ENCODE measurements at places on chromosomes 2 and 18.

DNA sequence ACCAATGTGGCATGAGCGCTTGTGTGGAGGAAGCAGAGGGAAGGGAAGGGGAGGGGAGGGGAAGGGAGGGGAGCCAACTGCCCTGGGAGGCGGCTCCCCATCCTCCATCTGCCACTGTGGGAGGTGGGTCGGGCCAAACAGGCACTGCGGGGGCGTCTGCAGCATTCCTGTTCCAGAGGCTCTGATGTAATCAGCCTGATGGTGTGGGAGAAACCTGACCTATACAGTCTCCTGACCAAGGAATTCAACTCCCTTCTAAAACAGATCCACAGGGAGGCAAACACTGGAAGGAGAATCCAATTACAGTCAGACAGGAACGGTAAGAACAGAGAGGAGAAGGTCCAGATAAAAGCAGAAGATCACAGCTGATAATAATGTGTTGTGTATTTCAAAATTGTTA lies 88.8 kb downstream of the CD8B2 start:
- DNase-seq: no peak

GRCh38 chr18:57660961-57661360 lies 39.3 kb upstream of the NARS1 start:
- DNase-seq: no peak

DNA sequence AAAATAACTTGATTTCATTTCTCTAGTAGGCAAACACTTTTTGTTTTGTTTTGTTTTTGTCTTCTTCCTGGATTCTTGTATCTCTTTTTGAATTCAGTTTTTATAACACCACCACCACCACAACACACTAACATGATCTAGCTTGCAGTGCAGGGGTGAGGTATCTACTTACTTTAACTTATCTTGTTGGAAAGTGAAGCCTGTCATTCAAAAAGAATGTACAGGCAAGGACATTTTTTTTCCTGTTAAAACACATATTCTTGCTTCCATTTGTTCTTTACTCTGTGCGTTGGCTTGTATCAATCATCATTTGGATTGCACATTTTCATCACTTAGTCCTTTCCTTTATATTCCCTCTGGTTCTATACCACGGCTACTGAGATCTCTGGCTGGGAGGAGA lies 824.2 kb downstream of the PLCL1 start:
- no peak for DNase-seq

DNA sequence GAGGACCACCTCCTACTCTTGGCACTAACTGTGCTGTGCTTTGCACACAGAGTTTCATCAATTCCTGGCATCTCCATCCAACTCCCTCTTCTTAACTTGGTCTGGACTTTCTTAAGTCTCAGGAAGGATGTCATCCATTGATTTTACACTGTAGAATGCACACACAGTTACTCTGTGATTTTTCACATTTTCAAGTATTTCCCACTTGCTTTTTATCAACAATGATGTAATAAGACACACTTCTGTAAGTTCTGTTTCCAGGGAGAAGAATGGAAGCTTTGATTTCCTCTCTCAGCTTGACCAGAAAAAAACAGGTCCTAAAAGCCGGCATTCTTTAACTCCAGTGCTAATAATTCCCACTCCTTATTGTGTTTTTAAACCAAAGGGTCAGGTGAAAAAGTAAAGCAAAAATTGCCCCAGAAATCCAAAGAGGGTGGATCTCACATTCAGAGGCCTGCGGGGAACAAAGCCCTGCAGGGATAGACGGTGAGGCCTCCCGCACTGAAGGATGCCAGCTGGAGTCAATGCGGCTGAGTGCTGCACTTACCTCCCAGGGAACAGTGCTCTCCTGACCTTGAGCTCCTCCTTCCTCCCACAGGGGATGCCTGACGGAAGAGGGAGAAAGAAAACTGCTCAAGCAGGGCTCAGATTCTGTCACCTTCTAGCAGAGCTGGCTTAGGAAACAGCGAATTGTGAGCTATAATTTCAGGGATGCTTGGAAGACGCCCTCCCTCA lies 83.1 kb downstream of the PDCL3 start:
- DNase-seq: no peak

DNA sequence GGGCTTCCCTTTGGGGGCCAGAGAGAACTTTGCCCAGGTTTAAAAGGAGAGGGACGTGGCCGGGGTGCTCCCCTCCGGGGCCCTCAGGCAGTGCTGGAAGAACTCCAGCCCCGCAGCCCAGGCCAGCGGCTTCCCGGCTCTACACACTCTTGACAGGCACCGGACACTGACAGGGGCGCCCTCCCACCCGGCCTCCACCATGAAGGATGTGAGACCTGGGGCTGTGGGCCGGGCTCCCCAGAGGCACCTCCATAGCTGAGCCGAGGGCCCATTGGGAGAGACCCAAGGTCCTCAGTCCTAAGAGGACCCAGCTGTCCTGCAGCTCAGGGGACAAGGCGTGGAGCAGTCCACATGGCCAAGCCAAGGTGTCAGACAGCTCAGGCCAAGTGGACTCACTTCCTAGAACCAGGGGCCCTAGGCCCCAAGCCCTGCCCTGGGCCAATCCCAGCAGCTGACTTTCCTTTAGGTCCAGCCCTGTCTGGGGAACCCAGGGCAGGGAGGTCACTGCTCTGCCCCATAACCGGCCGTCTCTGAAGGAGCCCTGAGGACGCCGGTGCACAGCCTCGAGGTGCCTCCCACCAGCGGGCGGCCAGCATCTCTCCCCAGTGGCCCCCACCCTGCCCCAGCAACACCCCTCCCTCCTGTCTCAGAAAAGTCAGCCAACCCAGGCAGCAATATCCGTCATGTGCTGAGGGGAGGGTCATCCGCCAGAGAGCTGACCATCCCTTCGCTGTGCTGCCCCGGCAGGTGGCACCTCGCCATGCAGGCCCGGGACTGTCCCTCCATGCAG lies 51.8 kb downstream of the BIN1 start:
- no peak for DNase-seq

- DNase-seq: no peak
Observed at GRCh38 chr2:158716121-158716791, 78.9 kb upstream of the DAPL1 start.

DNA sequence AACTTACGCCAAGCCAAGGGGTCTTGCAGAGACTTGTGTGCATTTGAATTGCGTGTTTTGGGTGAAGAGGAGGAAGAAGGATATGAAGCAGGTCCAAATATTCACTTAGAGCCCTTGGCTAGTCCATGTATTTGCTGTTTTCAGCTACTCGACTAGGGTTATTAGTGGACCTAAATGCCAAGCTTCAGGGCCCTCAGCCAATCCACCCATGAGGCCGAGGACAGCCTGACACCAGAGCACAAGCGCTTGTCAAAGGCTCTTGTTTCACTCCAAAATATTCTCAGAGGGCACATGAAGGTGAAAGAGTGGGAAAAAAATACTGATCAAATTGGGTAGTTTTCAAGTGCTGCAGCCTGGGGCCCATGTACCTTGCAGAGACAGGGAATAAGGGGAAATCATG lies 174.8 kb upstream of the ACAA2 start:
- DNase-seq: no peak

- no peak for DNase-seq
Observed at GRCh38 chr2:204150721-204151120, 214.2 kb downstream of the ICOS start.

Measured in left colon (tissue), 2 donors.